ENCODE measurements at places on chromosomes 7 and 10.

- DNase-seq, result no peak
Observed at GRCh38 chr7:74218343-74218698, 8.5 kb downstream of the LAT2 start.

DNA sequence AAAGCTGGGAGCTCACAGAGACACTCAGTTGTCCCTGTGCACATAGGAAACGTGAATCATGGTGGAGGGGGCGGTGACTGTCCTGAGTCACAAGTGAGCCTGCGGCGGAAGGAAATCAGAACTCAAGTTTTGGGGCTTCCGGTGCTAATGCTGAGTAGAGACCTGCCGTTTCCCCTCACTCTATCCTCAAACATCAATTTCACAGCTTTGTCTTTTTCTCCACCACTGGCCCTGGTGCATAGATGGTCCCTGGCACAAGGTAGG is 21.9 kb downstream of the ADCYAP1R1 start:
- DNase-seq, result no peak

DNA sequence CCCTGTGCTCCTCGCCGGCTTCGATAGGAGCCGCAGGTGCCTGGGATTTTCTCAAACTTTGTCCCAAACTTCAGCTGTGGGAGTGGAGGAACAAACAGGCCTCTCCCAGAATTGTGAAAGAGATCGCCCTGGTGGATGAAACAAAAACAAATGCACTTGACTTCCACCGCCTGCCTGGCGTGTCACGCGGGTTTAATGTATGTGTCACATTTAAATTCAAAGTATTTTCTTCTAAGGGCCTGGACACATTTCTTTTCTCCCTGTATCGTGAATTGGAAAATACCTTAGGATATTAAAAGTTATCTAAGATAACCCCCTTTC is 694 bp upstream of the WASL start:
- no peak for DNase-seq

DNA sequence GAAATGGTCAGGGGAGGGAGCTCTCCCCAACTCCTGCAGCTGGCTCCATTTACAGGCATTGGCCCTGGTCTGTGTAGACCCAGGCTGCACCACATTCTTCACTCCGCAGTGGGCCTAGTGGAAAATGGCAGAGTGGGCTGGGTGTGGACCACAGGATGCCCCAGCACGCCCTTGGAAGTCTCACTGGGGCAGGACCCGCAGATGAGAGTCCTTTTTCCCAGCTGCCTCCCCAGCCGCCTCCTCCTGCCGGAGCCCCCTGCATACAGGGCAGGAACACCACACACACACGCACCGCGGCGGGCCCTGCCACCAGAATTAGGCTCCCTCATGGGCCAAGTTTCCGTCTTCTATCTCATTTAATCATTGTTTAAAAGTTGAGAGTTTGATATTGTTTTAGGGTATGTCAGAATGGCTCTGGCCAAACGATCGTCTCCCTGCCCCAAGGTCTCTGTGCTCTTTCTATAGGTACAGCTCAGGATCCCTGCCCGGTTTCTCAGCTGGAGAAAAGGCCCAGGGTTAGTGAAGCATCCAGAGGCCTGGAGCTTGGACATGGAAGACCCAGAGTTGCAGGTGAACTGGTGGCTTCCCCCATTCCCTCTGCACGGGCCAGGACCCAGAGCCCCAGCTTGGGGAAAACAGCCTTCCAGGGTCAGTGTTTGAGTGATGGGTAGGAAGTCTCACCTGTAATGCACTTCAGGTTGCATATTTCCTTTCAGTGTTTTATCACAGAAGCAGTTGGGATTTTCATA is 42.0 kb downstream of the ZNF467 start:
- no peak for DNase-seq

GRCh38 chr7:28672397-28672797 is 260.1 kb downstream of the CREB5 start:
- no peak for DNase-seq

DNA sequence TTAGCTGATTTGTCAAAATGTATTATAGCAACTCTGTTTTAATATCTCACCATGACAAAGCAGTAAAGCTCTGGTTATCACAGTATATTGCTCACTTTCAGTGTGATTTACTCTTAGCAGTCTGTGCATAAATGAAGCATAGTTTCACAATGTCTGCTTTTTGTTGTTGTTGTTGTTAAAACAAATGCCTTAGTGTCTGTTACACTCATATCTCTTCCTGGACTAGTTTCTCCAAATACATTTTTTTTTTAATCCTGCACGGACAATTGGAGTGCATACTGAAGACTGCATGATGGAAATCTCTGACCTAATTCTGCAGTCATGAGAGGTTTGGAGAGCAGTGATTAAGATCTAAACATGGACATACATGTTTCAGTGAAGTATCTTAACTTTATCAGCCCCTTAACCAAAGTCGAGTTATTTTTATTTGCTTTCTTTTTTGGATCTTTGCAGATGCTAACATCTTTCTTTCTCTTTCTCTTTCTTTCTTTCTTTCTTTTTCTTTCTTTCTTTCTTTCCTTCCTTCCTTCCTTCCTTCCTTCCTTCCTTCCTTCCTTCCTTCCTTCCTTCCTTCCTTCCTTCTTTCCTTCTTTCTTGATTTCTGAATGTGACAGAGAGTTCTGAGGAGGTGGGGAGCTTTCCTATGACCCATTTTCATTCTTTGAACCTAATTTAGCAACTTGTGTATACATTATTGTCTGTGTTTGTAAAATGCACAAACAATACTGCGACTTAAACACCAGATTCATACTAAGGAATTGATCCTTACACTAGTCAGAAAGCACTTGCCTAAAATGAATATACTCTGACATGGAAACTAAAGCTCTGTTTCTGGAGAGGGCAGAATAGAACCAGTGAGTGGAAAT is 161.5 kb upstream of the AGR3 start:
- no peak for DNase-seq

DNA sequence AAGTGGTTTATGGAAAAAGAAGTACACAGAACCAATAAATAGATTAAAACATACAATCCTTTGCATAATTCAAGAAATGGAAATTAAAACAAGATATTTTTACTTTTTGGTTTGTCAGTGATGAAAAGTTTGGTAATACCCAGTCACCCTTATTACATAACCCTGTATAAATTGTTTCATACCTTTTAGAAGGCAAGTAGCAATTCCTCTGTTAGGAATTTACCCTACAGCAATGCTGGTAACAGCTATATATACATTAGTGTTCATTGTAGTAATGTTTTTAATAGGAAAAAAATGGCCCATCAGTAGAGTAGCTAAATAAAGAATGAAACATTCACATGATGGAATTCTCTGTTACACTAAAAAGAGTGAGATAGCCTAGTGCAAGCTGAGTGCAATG is 42.7 kb downstream of the PTPN12 start:
- DNase-seq, result no peak

DNA sequence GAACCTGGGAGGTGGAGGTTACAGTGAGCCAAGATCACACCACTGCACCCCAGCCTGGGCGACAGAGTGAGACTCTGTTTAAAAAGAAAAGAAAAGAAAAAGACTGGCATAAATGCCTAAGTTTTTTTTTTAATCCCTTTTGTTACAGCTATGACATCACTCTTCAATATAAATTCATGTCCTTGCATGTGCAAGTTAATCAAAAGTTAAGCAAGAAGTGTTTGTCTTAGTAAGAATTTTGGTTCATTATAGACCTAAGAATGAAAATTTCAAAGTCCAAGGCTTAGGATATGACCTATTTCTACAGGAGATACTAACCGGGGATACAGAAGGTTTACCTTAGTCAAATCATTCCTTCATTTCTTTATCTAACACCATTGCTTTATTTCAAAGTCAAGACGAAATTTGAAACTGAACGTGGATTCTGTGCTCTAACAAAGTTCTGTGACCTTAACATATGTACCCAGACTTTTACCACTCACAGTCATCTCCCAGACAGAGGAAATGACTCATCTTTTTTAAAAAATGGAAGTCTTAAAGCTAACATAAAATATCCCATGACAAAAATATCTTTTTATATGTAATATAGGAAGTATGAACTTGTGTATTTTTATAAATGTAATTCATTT is 29.3 kb upstream of the ITGB8 start:
- no peak for DNase-seq
